ENCODE measurements at places on chromosomes 11 and 22.

DNA sequence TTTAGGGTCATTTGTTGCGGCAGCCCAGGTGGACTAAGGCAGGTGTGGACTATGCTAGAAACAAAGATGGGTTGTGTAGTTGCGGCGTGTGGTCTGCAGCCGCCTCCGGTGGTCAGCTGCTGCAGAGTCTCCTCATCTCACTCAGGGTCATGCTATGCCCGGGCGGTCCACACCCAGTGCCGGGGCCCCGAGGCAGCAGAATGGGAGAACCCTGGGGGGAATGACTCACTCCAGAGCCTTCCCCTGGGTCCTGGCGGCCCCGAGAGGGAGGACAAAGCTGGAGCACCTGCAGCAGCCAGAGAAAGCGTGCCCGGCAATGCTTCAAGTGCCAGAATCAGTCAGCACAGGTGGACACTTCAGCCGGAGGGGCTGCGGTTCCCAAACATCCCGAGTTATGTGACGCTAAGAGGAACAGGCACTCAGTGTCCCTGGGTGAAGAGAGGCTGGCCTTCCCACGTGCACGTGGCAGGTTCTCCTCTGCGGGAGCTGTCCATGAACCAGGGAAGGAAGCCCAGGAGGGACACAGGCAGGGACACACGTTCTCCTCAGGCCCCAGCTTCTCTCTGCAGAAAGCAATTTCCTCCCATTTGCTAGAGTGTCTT is 289.6 kb upstream of the B3GAT1 start:
- DNase-seq = no peak

GRCh38 chr11:73350908-73351636 is 25.1 kb upstream of the RELT start:
- DNase-seq = no peak

DNA sequence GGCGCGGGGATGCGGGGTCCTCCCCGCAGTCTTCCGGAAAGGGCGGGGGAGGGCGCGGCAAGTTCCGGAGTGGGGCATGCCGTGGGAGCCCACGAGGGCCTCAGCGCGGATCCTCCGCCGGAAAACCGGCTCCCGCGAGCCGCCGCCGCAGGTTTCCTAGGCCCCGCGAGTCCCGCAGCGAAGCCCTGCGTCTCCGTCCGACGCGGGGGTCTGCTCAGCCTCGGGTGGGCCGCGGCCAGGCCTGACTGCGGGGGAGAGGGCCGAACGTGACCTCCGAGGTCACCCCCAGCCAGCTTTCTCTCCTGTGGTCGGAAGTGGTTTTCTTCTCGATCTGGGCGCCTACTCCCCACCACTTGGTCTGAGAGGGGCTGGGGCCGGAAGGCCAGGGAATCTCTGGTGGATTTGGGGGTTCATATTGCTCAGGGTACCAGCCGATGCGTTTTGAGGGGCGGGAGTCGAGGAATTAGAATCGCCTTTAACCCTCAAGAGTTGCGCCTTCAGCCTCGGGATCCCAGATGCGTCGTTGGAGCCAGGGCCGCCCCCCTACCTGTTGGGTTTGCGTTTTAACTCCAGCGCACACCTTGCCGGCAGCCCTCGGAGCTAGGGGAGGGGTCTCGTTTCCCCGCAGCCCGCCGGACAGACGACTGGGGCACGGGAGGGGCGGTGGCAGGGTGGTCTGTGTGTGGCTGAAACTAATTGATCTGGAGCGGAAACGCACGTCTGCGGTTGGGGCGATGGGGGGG is 3.6 kb upstream of the CCND1 start:
- DNase-seq = no peak

DNA sequence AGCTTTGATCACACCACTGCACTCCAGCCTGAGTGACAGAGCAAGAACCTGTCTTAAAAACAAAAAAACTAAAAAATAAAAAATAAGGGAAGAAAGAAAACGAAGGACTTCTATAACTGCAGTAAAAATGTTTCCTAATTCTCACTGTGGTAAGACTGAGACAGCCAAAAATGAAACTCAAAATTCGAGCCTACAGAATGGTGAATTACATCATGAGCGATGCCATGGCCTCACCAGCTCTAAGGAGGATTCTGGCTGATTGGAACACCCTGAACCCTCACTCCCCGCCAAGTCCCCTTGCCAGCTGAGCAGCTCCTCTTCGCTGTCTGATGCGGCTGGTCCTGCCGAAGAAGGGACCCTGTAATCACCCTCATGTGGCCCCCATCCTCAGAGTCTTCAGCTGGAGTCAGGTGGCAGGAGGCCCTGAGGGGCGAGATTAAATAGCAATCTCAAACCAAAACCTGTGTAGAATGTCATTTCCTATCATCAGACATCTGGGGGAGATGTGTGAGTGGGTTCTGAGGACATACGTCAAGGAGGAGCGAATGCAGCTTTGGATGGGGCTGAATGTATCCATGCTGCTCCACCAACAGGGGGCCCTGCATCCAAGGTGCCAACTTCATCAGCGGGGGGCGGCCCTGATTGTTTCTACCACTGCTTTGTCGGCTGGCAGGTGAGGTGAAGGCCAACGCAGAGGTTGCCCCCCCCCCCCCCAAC is 29.2 kb downstream of the PDGFB start:
- no peak for DNase-seq

GRCh38 chr11:94675813-94676212 is 92.3 kb upstream of the AMOTL1 start:
- no peak for DNase-seq

GRCh38 chr11:34680206-34680605 is 59.3 kb downstream of the EHF start:
- DNase-seq = no peak

- DNase-seq = no peak
Observed at GRCh38 chr11:33001751-33002542, 13.7 kb upstream of the DEPDC7 start.

GRCh38 chr11:64476881-64477280 is 114.1 kb upstream of the SLC22A12 start:
- DNase-seq = no peak

DNA sequence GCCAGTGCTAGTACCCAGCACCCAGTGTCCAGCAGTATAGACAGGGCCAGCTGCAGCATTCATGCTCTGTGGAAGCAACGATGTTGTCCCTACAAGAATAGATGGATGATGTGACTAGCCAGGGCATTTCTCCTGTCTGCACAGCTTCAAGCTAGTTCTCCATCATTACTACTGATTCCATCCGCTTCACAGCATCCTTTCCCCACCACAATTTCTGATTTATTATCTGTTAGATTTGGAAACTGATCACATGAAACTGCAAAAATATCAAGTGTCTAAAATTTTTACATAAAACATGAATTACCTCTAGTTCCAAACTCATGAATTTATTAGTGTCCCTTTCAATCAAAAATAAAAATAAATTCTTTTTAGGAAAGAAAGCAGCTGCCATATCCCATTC is 138.9 kb upstream of the POU2AF2 start:
- no peak for DNase-seq

DNA sequence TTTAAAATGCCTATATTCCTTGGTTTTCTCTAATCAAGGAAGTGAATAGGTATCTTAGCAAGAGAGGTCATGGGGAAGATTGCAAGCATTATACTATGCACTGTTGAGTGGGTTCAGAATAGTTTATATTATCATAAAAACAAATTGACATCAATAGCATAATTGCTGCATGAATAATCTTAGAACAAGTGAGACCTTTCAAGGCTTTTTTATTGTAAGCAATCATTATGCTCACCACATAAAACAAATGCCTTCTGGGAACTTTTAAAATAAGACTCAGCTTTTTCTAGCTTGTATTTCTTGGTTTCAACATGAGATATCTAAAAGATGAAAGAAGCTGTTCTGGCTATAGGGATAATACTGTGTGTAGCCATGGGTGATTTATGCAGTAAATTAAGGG is 135.6 kb upstream of the ZC3H12C start:
- DNase-seq = no peak

GRCh38 chr11:61654397-61654829 is 25.8 kb upstream of the DAGLA start:
- DNase-seq = no peak

DNA sequence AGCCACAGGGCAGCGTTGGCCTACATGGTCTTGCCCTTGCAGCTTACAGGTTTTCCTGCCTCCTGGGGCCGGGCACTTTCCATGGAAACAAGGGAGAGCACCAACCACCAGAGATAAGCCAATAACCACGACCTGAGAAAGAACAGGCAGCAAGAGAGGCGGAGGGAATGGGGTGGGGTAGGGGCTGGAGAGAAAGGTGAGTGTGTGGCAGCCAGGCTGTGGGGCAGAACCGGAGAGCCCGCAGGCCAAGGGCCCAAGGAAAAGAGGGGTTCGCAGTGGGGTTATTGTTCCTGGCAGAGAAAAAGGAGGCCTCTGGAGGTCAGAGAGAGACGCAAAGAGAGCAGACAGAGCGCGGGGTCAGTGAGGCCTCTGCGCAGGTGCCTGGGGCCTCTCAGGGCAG is 33.2 kb downstream of the LRRC74B start:
- no peak for DNase-seq

GRCh38 chr11:19735157-19735908 is 22.7 kb downstream of the NAV2 start:
- DNase-seq = no peak

DNA sequence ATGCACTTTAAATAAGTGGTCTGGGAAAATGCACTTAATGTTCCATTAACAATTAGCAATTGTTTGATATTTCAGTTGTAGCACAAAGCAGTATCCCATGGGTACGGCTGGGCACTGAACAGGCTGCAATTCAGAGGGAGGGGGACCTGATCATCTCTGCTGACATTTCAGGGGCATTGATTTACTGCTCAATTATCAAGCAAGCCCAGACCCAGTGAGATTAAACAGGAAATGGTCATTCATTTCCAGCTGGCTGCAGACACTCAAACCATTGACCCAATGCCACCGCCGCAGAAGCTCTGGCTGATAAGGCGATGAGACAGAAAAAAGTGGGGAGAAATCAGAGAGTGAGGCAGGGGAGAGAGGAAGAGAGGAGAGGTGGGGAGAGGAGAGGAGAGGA is 1.2 kb downstream of the GPR83 start:
- DNase-seq = no peak

DNA sequence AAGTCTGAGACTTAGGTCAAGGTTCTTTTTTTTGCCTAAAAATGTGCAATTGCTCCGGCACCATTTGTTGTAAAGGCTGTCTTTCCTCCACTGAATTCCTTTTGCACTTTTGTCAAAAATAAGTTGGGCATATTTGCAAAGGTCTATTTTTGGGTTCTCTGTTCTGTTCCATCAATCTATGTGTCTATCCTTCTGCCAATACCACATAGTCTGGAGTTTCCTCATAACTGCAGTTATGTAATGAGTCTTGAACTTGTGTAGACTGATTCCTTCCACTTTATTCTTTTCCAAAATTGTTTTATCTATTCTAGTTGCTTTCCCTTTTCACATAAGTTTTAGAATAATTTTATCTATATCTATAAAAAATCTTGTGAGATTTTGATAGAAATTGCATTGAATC is 6.7 kb downstream of the KCNJ5 start:
- no peak for DNase-seq

GRCh38 chr11:14725150-14725549 is 81.5 kb downstream of the PDE3B start:
- no peak for DNase-seq

DNA sequence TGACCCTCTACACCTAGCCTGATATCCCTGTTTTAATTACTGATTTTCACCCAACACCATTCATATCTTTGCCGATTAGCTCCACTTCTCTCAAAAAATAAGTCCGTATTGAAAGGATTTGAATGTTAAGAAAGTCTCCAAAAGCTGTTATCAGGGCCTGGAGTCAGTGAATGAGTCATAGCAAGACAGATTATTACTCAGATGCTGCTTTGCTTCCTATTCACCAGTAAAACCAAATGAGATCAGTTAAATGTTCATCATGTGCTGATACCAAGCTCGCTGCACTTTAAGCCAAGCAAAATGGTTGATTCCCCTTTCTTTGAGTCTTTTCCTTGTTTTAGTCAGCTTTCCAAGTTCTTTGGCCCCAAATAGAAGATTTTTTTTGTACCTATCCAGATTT is 228.4 kb downstream of the FAT3 start:
- no peak for DNase-seq

- no peak for DNase-seq
Observed at GRCh38 chr11:131691181-131692041, 321.0 kb downstream of the NTM start.

GRCh38 chr11:75066061-75066460 is 30.6 kb downstream of the OR2AT4 start:
- no peak for DNase-seq

DNA sequence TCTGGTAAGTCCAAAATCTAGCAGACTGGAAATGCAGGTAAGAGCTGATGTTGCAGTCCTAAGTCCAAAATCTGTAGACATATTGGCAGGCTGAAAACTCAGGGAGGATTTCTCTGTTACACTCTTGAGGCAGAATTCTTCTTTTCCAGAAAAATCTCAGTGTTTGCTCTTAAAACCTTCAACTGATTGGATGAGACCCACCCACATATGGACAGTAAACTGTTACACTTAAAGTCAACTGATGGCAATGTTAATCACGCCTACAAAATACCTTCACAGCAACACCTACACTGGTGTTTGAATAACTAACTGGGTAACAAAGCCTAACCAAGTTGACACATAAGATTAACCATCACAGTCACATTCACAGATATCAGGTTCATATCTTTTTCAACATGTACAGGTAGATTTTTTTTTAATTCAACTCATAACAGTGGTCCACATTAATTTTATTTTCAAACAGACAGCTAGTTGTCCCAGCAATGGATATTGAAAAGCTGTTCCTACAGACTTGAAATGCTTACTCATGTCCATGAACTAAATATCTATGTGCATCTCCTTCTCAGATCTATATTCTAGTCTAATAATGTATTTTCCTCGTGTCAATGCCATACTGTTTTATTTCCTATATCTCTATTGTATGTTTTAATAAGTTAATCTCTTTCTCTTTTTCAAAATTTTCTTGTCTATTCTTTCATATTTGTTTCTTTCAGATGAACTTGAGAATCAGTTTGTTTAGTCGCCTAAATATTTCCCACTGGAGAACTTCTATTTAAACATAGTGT is 110.1 kb downstream of the TMPRSS5 start:
- no peak for DNase-seq

GRCh38 chr11:28566339-28567089 is 458.3 kb downstream of the METTL15 start:
- DNase-seq = peak; percentile 3

DNA sequence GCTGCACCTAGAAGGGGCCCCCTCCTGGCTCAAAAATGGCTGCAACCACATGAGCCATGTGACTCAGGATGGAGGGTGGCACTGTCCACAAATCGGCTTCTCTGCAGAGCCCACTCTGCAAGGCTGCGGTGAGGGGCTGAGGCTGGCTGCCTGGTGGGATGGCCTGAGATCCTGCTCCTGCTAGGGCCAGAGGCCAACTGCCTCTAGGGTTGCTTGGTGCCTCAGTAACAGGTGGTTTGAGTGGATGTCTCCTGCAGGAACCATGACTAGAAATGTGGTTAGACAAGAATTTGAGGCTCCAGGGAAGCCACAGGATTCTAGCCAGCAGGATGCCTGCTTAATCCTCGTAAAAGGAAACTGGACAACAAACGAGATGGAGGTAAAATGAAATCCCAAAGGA is 17.1 kb downstream of the PATZ1 start:
- DNase-seq = no peak

DNA sequence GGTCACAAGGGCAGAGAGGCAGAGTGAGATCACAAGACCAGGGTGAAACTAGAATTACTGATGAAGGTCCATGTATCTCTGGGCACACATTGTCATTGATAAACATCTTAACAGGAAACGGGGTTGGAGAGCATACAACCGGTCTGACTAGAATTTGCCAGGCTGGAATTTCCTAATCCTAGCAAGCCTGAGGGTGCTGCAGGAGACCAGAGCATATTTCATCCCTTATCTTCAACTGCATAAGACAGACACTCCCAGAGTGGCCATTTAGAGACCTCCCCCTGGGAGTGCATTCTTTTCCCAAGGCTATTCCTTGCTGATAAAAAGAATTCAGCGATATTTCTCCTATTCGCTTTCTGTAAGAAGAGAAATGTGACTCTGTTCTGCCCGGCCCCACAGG is 84.6 kb upstream of the IZUMO1R start:
- DNase-seq = no peak

Measured in esophagus squamous epithelium (tissue), 5 donors.